ENCODE measurements at places on chromosomes 6 and 20.

- peak; percentile 80 for DNase-seq
Measured at GRCh38 chr20:956330-956951, 40.3 kb upstream of the ANGPT4 start.

DNA sequence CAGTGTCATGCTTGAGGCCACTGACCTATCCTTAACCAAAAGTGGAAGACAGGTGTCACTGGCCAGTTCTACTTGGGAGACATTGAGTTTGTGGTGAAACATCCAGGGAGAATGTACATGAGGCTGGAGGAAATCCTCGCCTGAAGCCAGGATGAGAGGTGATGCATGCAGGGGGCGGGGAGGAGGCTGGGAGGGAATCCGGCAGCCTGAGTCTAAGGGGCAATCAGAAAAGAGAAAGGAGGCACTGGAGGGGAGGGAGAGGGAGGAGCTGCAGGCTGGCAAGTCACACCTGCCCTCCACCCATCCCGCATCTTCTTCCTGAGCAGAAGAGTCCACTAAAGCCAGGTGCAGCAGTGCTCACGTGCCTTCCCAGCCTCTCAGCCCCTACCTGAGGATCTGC is 14.9 kb upstream of the DDO start:
- no peak for DNase-seq

DNA sequence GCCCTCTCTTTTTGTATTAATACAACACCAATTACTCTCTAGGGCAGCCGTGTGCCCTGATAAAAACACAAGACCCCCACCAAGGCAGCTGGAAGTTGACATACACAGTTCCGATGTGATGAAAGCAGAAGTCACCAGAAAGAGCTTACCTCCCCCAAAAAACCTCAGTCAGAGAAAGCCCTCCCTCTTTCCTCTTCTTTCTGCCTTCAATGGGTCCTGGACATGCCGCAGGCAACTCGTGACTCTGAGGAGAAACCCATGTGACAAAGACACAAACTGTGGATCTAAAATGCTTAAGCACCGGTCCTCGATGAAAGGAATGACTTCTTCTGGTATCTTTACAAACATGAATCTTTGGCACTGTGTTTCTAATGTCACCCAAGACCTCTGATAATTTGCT is 117.7 kb upstream of the CCDC28A start:
- no peak for DNase-seq

DNA sequence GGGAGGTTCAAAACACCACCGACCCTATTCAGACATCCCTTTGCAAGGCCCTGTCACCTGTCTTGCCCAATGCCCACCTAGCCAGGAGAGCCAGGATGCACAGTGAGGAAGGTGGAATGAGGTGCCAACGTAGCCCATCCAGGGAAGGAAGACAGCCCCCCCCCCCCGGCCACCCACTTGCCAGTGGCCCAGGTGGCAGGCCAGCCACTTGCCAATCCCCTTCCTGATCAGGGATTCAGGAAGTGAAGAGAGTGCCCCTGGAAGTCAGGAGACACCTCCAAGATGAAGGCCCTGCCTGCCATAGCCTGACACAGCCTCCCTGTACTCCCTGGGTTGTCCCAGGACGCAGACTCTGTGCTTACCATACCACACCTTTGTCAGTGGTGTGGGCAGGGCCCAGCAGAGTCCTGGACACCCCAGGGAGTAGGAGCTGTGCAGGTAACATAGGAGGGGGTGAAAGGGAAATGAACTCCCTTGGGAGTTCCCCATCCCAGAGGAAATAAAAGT is 54.7 kb downstream of the MRPL14 start:
- DNase-seq = no peak

- DNase-seq = no peak
Measured at GRCh38 chr6:19167251-19167650, 669.9 kb upstream of the ID4 start.

- no peak for DNase-seq
Measured at GRCh38 chr6:52230685-52231084, 13.6 kb downstream of the IL17F start.

- DNase-seq = no peak
Measured at GRCh38 chr20:40314278-40314677, 374.8 kb downstream of the MAFB start.

GRCh38 chr20:62763404-62763803 is 32.9 kb upstream of the MRGBP start:
- no peak for DNase-seq

GRCh38 chr6:117317261-117317660 is 51.9 kb downstream of the VGLL2 start:
- no peak for DNase-seq

GRCh38 chr6:23269436-23269835 is 700.1 kb downstream of the HDGFL1 start:
- no peak for DNase-seq

- DNase-seq = no peak
Measured at GRCh38 chr20:19546648-19547047, 211.4 kb upstream of the RIN2 start.

DNA sequence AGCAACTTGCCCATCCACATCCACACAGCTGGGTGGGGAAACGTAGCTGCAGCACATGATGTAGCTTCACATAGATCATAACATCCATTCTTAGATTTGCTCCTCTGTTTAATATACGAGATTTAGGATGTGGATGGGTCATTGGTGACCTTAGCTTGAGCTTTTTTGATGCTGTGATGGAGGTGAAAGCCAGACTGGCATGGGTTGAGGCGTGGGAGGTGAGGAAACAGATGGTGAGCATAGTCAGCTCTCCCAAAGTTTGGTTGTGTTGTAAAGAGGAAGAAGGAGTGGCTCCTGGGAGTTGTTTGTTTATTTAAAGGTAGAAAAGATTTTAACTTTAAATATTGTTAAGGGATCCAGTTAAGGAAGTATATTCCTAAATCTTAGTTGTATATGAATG is 5.3 kb downstream of the ARFGEF2 start:
- DNase-seq = no peak

DNA sequence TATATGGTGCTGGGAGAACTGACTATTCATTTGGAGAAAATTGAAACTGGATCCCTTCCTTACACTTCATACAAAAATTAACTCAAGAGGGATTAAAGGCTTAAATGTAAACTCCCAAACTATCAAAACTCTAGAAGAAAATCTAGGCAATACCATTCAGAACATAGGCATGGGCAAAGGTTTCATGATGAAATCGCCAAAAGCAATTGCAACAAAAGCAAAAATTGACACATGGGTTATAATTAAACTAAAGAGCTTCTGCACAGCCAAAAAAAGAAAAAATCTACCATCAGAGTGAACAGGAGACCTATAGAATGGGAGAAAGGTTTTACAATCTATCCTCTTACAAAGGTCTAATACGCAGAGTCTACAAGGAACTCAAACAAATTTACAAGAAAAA is 851.3 kb upstream of the MAN1A1 start:
- no peak for DNase-seq

GRCh38 chr6:140281236-140281635 is 906.8 kb upstream of the CITED2 start:
- DNase-seq = no peak

GRCh38 chr6:112663698-112664097 is 316.6 kb downstream of the RFPL4B start:
- DNase-seq = no peak

GRCh38 chr20:57980506-57980905 is 247.9 kb downstream of the ANKRD60 start:
- DNase-seq = no peak

DNA sequence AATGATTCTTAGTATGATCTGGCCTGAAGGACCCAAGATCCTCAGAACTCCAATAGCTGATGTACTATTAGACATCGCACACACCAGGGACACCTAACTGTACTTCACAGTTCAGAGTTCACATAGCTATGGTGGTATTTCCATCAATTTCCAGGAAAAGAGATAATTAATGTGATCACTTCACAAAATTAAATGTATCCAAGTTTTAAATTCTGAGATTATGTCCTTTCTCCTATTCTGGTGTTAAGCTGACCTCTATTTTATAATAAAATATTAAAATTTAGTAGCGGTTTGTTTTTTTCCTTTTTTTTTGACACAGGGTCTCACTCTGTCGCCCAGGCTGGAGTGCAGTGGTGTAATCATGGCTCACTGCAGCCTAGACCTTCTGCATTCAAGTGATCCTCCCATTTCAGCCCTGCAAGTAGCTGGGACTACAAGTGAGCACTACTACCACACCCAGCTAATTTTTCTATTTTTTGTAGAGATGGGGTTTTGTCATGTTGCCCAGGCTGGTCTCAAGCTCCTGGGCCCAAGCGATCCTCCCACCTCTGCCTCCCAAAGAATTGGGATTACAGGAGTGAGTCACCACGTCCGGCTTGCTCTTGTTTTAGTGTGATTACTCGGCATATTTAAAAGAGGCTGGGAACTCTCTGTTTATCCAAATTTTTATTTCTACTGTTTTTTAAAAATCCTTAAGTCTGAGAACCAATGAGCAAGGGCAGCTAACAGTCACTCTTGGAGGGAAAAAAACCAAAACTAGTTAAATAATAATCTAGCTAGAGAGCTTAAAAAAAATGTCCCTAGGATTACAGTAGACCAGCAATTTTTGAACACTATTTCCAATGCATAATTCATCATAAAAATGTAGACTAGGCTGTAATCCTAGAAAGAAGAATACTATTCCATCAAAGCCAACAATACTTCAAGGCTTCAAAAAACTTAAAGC is 16.0 kb downstream of the KIF13A start:
- no peak for DNase-seq

- no peak for DNase-seq
Measured at GRCh38 chr6:133242637-133243585, 1.8 kb downstream of the EYA4 start.

GRCh38 chr20:3820901-3821727 is 767 bp downstream of the AP5S1 start:
- no peak for DNase-seq

GRCh38 chr20:22717466-22717865 is 133.1 kb upstream of the FOXA2 start:
- no peak for DNase-seq

GRCh38 chr6:147262946-147263345 is 58.7 kb downstream of the STXBP5 start:
- no peak for DNase-seq

GRCh38 chr6:36122495-36123269 is 7.6 kb upstream of the MAPK13 start:
- DNase-seq = no peak

DNA sequence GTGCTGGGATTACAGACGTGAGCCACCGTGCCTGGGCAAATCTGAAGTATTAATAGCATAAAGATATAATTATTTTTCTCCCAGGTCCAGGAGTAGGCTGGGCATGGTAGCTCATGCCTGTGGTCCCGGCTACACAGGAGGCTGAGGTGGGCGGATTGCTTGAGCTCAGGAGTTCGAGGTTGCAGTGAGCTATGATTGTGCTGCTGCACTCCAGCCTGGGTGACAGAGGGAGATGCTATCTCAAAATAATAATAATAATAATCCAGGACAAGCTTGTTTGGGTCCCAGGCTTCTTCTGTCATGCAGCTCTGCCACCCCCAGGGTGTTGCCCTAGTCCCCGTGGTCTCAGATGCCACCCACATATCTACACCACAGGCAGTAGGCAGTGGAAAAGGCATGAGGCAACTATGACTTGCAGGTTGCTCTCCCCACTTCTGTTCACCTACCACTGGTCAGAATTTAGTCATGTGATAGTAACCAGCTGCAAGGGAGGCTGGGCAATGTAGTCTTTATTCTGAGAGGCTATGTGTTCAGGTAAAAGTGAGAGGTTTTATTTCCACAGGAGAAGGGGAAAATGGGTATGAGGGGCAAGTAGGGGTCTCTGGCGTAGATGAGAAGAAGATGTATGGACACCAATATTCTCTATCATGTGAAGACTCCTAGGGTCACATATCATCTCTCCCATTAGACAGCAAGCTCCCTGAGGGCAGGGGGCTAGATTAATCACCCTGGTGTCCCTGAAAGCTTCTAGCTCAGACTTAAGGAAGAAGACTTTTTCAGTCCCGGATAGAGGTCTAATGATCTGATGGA is 25.7 kb downstream of the TCF15 start:
- DNase-seq = no peak

- DNase-seq = no peak
Measured at GRCh38 chr6:71537717-71538116, 249.1 kb downstream of the OGFRL1 start.

GRCh38 chr20:2261046-2261485 is 34.7 kb upstream of the TGM3 start:
- no peak for DNase-seq

DNA sequence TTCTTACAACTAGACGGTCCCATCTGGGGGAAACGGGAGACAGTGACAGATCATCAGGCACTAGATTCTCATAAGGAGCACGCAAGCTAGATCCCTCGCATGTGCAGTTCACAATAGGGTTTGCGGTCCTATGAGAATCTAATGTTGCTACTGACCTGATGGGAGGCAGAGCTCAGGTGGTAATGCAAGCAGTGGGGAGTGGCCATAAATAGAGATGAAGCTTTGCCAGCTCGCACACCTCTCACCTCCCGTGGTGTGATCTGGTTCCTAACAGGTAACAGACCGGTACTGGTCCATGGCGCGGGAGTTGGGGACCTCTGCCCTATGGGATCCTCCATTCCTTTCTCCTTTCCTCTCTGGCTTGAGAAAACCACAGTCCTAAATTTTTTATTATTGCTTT is 63.8 kb downstream of the TPD52L1 start:
- no peak for DNase-seq

- DNase-seq = no peak
Measured at GRCh38 chr6:70303034-70303525, at the start of gene COL9A1. Gene COL9A1, minus strand, starts transcription at chr6:70303084. Its CDS starts 160 bp downstream, at chr6:70302924.

DNA sequence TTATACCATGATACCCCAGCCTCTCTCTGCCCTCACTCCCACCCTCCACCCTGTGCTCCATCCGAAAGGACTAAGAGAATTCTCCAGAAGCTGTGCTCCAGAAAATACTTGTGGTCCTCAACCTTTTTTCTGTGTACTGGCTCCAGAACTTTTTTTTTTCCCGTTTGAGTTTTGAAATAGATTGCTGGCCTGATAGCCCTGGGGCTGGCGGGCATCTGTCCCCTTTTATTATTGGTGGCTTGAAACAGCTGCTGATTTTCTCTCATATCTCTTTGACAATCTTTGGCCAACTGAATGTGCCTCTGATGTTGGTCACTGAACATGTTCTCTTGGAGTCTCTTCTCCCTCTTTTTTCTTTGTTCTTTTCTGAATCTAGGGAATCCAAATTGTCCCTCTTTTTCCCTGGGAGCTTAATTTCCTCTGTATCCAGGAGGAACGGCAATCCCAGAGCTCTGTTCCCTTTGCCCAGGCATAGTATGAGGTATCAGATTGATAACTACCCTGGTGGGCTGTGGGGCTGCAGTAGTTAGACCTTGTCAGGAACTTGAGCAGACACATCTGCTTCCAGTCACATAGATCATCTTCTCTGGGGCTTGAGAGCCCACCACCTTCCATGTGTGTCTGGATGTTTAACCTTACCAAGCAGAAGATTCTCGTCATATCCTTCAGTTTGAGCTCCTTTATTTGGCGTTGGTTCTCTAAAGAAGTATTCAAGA is 1.6 kb downstream of the PPARD start:
- no peak for DNase-seq

DNA sequence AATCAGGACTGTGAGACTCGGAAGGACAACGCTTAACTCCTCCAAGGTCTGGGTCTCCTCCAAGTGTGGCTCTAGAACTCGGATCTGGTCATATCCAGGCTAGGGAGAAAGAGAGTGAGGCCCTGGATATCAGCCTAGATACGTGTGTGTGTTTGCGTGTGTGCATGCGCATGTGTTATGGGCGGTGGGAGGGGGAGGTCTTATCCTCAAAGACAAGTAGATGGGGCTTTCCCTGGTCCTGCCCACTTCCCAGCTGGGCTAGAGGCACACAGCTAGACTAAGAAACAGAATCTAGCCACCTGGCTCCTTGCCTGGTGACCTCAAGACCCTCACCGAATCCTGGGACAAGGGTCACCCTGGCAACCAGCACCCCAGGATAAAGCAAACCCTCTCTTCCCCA is 13.2 kb downstream of the CPNE5 start:
- no peak for DNase-seq

GRCh38 chr20:61931476-61932198 is 134.0 kb downstream of the TAF4 start:
- DNase-seq = no peak

Data from activated CD8-positive, alpha-beta memory T cell treated with anti-CD3 and anti-CD28 coated beads, Interleukin-2, amount 10 ng/mL, durations not matched to agents 7 days and 5 days (primary cell).